ENCODE measurements at places on chromosomes 13 and 19.
A peak's percentile ranks its signal among the peaks of the same experiment; 100 is the strongest.

DNA sequence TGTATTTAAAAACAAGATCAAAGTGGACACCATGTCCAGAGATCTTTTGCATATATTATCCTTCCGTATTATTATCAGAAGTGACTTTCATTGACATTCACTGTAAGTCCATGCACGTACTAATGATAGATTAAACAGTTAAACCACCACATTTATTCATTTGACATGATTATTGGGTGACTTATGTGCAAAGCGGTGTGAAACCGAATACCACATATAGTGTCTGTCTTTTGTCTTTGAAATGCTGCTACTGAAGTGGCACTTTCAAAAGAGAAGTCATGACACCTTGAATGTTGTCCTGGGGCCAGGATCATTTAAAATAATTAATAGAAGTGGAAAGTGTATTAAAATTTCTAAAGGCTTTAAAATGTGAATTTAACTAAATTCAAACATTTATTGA lies 100.1 kb downstream of the ERCC5 start:
- no peak for DNase-seq

DNA sequence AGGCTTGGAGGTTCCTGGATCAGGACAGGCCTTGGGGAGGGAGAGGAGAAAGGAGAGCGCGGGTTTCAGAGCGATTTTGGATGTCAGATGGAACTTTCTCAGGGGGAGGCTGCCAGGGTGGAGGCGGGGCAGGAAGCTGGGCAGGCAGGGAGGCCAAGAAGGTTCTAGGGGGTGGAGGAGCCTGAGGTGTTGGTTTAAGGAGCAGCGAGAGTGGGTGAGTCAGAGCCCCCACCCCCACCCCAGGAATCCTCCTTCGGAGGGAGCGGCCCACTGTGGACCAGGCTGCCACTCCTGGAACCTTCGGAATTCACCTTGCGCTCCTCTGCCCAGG lies 15.9 kb upstream of the NOP53 start:
- peak; percentile 28 for DNase-seq

DNA sequence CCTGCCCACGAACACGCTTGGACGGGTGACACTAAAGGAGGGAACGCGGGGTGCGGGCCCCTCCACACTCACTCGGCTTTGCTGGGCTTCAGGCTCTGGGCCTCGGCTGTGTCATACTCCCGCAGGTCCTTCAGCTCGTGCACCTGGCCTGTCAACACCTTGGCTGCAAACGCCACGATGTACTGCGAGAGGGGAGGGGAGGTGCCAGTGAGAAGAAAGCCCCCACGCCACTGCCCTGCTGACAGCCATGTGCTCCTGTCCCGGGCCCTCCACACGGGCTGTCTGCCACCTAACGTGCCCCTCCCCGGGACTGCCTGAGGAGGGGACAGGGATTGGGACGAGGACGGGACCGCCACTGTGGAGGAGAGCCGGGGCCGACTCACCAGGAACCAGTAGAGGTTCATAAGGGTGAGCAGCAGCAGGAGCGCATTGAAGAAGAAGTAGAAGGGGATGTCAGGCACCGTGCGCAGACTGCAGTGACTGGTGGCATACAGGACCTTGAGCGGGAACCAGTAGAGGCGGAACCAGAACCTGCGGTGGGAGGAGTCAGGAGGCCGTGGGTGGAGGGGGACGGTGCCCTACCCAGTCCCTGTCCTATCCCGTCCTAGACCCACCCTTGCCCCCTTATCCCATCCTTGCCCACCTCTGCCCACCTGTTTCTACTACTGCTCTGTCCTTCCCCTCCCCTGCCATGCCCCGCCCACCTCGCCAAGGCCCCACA lies 16.9 kb downstream of the CERS1 start:
- no peak for DNase-seq

DNA sequence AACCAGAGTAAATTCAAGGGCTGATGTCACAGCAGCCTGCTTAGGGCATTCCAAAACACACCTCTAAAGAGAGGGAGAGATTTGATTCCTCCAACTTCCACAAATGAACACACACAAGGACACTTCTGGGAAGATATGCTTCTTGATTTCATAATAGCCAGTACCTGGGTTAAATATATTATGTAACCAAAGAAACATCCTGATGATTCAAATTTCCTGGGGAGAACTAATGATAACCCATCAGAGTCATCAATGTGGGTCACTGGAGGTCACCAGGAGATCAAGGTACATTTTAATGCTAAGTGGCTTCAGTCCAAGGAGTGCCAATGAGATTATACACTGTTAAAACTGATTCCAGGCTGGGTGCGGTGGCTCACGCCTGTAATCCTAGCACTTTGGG lies 54.0 kb upstream of the DOCK9 start:
- DNase-seq, result no peak

DNA sequence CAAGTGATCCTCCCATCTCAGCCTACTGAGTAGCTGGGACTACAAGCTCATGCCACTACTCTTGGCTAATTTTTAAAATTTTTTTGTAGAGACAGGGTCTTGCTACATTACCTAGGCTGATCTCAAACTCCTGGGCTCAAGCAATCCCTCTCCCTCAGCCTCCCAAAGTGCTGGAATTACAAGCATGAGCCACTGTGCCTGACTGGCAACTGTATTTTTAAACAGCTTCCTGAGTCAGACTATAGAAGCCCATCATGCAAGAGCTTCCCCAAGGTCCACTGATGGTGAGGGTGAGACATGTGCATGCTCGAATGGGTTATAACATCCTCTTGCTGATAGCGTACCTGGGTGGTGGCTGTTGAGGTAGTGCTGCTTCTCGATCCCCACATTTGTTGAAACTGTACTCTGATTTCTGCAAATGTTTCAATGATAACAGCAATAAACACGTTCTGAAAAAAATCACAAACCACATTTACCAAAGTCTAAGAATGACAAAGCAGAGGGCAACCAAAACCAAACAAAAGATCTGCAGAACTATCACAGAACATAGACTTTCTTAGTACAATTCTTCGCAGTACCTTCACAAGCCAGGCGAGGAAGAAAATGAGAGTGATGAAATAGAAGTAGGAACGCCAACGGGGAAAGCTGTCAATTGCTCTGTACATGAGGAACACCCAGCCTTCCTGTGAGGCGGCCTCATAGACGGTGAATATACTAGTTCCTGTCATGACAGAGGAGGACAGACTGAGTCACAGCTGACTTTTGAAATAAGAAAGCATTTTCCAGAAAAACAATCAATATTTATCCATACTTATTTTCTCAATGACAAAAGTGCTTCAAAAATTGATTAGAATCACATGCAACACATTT lies 124.4 kb downstream of the NALCN start:
- no peak for DNase-seq

Measured in GF-D8 (cell line).